ENCODE measurements at places on chromosomes 1 and 21. TPM values are rescaled to one million over a fixed set of nuclear protein-coding genes. Genes with fewer than 3 reads are reported as not detected.

DNA sequence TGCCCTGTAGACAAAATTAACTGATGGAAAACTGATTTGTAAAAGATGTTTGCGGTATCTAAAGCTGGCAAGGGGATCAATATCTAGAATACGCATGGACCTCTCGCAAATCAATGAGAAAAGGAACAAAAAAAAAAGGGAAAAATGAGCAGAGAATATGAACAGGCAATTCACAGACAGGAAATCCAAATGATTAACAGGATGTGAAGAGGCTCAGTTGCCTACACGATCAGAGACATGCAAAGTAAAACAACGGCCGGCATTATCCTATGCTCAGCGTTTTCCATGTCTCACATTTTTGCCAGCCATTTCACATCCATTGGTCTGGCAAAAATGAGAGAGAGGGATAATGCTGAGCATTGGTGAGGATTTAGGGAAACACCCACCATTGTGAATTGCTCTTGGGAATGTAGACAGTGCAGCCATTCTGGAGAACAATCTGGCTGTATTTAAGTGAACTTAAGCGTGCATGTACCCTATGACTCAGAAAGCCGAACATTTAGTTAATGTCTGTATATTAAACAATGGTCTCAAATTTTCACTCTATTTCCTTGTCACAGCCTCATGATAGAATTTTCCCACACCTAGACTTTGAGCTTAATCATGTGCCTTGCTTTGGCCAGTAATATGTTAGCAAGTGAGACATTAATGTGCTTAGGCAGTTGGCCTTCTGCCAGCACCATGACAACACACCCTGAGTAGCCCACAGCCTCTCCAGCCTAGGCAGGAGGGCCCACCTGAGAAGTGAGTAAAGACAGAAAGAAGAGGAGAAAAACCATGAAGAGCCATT is 61.0 kb upstream of the NBPF3 start:
- peaks cover 7% of the 10 kb centered on the region for H3K4me1 ChIP-seq
- H3K27me3 ChIP-seq, result no peaks in the 10 kb centered on the region
- DNase-seq, result peak; percentile 93
- H3K36me3 ChIP-seq, result no peaks in the 10 kb centered on the region
- peak overlapping the region; percentile 39 for H3K27ac ChIP-seq

The CBS gene
- polyA plus RNA-seq, result 8.5 TPM

DNA sequence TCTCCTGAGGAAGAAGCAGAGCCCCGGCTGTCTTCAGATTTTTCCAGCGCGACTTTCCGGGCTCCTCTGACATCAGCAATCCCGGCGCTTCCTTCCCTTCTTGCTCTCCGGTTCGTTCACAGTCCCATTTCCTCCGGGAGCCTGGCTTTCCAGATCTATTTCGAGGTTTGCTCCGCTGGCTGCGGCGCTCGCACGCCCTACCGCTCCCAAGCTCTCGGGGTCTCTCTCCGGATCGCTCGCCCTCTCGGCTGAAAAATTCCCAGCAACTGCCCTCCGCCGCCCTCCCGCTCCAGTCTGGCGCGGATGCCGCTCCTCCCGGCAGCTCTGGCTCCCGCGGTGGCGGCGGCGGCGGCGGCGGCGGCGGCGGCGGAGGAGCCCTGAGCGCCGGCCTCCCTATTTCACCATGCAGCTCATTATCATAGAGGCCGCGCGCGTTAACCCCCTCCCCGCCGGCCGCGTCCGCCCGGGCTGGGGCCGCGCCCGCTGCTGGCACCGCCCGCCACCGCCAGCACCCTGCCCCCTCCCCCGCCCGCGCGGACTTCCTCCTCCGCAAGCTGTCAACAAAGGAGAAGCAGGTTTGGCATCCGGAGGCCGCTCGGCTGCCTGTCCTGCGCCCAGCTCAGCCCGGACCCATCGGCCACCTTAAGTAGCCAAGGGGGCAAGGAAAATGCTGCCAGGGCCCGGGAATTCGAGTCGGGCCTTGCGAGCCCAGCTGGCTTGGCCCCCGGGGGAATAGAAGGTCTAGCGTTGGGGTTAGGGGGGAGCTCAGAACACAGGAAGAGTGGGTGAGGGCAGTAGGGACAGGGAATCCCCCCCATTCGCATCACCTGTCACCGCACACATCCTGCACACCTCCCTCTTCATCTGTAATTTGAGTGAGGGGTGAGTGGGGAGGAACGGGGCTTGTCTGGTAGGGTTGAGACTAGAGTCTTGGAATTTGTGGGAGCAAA is at the start of gene PLXNA2:
Gene PLXNA2 (minus strand): TSS at position 418 of the 950 bp plus-strand sequence. CDS start 26,462 bp downstream, outside the sequence.
- no peak for DNase-seq
- peak within 1 kb of the TSS; percentile 62 for H3K27ac ChIP-seq
- H3K27me3 ChIP-seq, result peaks cover 32% of the 10 kb centered on the region
- H3K4me1 ChIP-seq, result peaks cover 29% of the 10 kb centered on the region
- H3K36me3 ChIP-seq, result no peaks in the 10 kb centered on the region

The OR10J1 gene
- not detected for polyA plus RNA-seq

The ASPM gene
- 10.0 TPM for polyA plus RNA-seq

The NR1I3 gene
- 13.1 TPM for polyA plus RNA-seq

The KHDC4 gene
- polyA plus RNA-seq, result 75.2 TPM

The TSPAN2 gene
- 14.0 TPM for polyA plus RNA-seq

The TSPEAR gene
- polyA plus RNA-seq, result 0.55 TPM

- no peaks in the 10 kb centered on the region for H3K4me1 ChIP-seq
- H3K36me3 ChIP-seq, result no peaks in the 10 kb centered on the region
- peaks cover 73% of the 10 kb centered on the region for H3K27me3 ChIP-seq
Observed at GRCh38 chr1:110114784-110115183, 2.5 kb downstream of the UBL4B start.

- H3K4me1 ChIP-seq, result peaks cover 3% of the 10 kb centered on the region
- no peak overlapping the region for H3K4me3 ChIP-seq
- H3K36me3 ChIP-seq, result no peaks in the 10 kb centered on the region
- H3K27me3 ChIP-seq, result peaks cover 96% of the 10 kb centered on the region
Observed at GRCh38 chr1:90717356-90717664, 208 bp upstream of the BARHL2 start.

The CRYAA gene
- not detected for polyA plus RNA-seq

The SDHC gene
- polyA plus RNA-seq, result 194 TPM

- peaks cover 28% of the 10 kb centered on the region for H3K4me1 ChIP-seq
- no peak for DNase-seq
- no peak overlapping the region for H3K4me3 ChIP-seq
- no peaks in the 10 kb centered on the region for H3K27me3 ChIP-seq
Observed at GRCh38 chr1:54485416-54485815, 62.6 kb upstream of the ACOT11 start.

The BARHL2 gene
- polyA plus RNA-seq, result not detected

DNA sequence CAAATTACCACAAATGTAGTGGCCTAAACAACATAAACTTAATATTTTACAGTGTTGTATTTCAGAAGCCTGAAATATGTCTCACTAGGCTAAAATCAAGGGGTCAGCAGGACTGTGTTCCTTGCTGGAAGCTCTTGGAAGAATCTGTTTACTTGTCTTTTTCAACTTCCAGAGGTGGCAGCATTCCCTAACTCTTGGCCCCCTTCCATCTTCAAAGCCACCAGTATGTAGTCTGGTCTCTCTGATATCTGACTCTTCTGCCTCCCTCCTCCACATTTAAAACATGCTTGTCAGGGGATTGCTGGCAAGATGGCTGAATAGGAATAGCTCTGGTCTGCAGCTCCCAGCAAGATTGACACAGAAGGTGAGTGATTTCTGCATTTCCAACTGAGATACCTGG is 567.5 kb downstream of the PLA2G4A start:
- no peaks in the 10 kb centered on the region for H3K36me3 ChIP-seq
- DNase-seq, result no peak
- H3K27me3 ChIP-seq, result no peaks in the 10 kb centered on the region
- no peak overlapping the region for H3K27ac ChIP-seq
- no peak overlapping the region for H3K4me3 ChIP-seq
- no peaks in the 10 kb centered on the region for H3K4me1 ChIP-seq

DNA sequence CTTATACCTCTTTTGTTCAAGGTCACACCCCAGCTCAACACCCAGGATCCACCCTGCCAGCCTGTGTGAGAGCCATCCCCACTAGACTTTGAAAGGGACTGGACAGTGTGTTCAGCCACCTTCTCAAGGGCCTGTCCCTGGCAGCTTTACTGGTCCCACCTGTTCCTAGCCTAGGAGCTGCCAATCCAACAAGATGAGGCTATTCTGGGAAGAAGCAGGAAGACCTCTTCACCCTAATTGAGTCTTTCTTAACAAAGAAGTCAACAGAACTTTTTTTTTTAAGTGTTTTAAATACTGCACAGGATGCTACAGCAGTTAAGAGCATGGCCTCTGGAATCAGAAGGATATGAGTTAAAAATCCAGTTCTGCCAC is 95.8 kb upstream of the HOOK1 start:
- H3K27ac ChIP-seq, result no peak overlapping the region
- no peak overlapping the region for H3K4me3 ChIP-seq
- DNase-seq, result no peak
- H3K4me1 ChIP-seq, result no peaks in the 10 kb centered on the region
- H3K27me3 ChIP-seq, result no peaks in the 10 kb centered on the region

DNA sequence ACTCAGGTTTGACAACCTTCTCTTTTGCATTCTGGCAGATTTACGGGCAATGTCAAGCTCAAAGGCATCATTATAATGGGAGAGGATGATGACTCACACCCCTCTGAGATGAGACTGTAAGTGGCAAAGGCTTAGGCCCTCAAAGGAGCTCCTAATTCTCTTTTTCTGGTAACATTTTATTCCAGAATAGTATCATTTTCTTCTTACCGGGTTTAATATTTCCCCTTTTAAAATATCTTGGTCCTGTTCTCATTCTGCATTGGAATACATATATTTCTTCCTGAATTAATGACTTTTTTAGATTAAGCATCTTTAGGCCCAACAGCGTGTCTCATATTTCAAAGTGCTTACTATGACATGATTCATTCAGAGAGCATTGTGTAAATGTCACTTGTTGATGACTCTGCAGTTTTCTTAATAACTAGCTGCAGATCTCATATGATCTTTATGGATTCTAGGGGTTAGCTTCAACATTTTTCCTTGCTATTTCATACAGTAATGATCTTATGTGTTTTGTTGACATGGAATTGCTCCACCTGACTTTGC is 1.7 kb downstream of the PITHD1 start:
- H3K27me3 ChIP-seq, result no peaks in the 10 kb centered on the region
- H3K36me3 ChIP-seq, result peaks cover 14% of the 10 kb centered on the region
- DNase-seq, result no peak

GRCh38 chr1:93483200-93483599 is 35.3 kb downstream of the FNBP1L start:
- H3K27me3 ChIP-seq, result no peaks in the 10 kb centered on the region
- H3K36me3 ChIP-seq, result no peaks in the 10 kb centered on the region
- no peak overlapping the region for H3K4me3 ChIP-seq
- no peaks in the 10 kb centered on the region for H3K4me1 ChIP-seq

The TEX38 gene
- polyA plus RNA-seq, result 0.09 TPM

DNA sequence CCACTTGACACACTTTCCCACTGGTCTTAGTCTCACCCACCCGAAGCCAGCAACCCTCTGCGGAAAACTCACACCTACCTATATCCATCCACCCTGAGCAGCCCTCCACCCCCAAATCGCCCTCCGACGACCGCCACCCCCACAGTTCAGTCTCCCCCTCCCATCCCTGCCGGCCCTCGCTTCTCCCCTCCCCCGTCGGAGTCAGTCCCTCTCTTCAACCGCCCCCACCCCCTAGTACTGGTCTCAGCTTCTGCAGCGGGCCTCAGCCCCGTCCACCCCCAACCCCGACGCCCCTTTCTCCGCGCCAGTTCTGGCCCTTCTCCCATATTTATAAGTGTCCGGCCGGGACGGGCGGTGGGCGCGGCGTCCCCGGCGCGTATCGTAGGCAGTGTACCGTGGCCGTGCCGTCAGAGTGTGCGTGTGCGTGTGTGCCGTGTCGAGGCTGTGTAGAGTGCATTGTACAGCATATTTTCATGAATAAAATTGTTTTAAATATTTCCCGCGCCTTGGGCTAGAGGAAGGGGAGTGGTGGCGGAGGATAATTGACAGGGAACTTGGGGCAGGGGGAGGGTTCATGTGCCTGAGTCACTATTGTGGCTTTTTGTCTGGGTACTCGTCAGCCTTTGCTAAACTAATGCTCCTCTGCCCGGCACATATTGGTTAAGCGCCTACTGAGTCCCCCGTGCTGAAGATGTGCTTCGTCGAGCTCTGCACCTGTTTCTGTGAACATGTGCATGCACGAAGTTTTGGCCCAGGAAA is 22.0 kb downstream of the FOXO6 start:
- peak overlapping the region; percentile 53 for H3K27ac ChIP-seq
- H3K4me1 ChIP-seq, result peaks cover 40% of the 10 kb centered on the region
- H3K36me3 ChIP-seq, result peaks cover 2% of the 10 kb centered on the region
- no peak for DNase-seq
- H3K4me3 ChIP-seq, result peak overlapping the region; percentile 34
- H3K27me3 ChIP-seq, result peaks cover 35% of the 10 kb centered on the region

DNA sequence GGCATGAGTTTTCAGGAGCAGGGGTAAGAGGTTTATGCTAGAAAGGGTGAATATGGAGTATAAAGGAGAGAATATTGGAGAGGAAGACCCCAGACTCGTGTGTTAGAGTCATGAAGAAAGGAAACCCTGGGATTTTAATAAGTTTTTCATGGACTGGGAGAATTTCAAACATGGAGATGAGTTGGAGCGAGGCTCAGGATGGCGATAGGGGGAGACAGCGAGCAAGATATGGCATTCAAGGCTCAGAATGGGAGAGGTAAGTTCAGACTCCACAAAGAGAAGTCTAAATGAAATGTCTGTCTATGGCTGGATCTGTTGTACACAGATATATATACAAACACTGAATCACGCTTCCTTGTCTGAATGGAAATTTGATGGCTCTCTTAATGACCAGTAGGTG is 92.5 kb downstream of the LRRC40 start:
- H3K4me3 ChIP-seq, result no peak overlapping the region
- no peaks in the 10 kb centered on the region for H3K36me3 ChIP-seq
- peaks cover 2% of the 10 kb centered on the region for H3K27me3 ChIP-seq
- no peaks in the 10 kb centered on the region for H3K4me1 ChIP-seq

- peaks cover 9% of the 10 kb centered on the region for H3K36me3 ChIP-seq
- H3K4me1 ChIP-seq, result peaks cover 6% of the 10 kb centered on the region
- H3K27me3 ChIP-seq, result no peaks in the 10 kb centered on the region
- no peak for DNase-seq
- no peak overlapping the region for H3K27ac ChIP-seq
Observed at GRCh38 chr21:15841856-15842564, 112.2 kb downstream of the USP25 start.

The ITSN1 gene
- polyA plus RNA-seq, result 36.0 TPM

The SPRR1B gene
- polyA plus RNA-seq, result not detected

GRCh38 chr1:155219592-155220031 is 11.1 kb downstream of the MTX1 start:
- H3K27me3 ChIP-seq, result no peaks in the 10 kb centered on the region
- no peak for DNase-seq
- peaks cover 13% of the 10 kb centered on the region for H3K36me3 ChIP-seq
- no peaks in the 10 kb centered on the region for H3K4me1 ChIP-seq
- H3K4me3 ChIP-seq, result peak overlapping the region; percentile 30
- H3K27ac ChIP-seq, result no peak overlapping the region

GRCh38 chr1:92459871-92460320 is 26.8 kb downstream of the GFI1 start:
- DNase-seq, result no peak
- no peaks in the 10 kb centered on the region for H3K36me3 ChIP-seq
- H3K4me3 ChIP-seq, result no peak overlapping the region
- no peak overlapping the region for H3K27ac ChIP-seq

- H3K36me3 ChIP-seq, result peaks cover 13% of the 10 kb centered on the region
- no peaks in the 10 kb centered on the region for H3K27me3 ChIP-seq
- DNase-seq, result no peak
- H3K4me3 ChIP-seq, result no peak overlapping the region
- H3K27ac ChIP-seq, result no peak overlapping the region
- peaks cover 3% of the 10 kb centered on the region for H3K4me1 ChIP-seq
Observed at GRCh38 chr1:40047276-40047675, 6.7 kb downstream of the CAP1 start.
